ENCODE measurements at places on chromosomes 1 and 21.

GRCh38 chr1:9058465-9058864 is 11.0 kb downstream of the SLC2A5 start:
- DNase-seq, result no peak

- DNase-seq, result no peak
Observed at GRCh38 chr1:151327903-151328674, 873 bp upstream of the PI4KB start.

GRCh38 chr1:24580756-24581155 is 24.9 kb downstream of the NCMAP start:
- no peak for DNase-seq

- no peak for DNase-seq
Observed at GRCh38 chr1:162694911-162695310, 62.6 kb downstream of the DDR2 start.

- DNase-seq, result peak; percentile 34
Observed at GRCh38 chr1:67429528-67430357, 459 bp downstream of the SERBP1 start.

DNA sequence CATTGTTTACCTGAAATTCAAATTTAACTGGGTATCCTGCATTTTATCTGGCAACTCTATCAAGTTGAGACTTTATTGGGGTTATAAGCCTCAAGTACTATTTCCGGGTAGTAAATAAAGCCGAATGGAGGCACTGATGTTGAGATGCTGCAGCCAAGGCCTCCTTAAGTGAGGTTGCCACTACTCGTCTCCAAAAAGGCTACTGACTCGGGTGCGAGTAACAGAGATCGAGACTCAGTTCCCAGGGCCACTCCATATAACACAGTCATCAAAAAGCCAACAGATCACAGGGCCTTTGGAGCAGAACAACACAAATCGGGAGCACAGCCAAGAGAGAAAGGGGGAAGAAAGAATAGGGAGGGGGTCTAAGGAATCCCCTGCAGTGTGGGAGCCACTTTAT is 524 bp downstream of the COPA start:
- peak; percentile 43 for DNase-seq

- no peak for DNase-seq
Observed at GRCh38 chr1:25701030-25701785, 84.6 kb downstream of the MAN1C1 start.

DNA sequence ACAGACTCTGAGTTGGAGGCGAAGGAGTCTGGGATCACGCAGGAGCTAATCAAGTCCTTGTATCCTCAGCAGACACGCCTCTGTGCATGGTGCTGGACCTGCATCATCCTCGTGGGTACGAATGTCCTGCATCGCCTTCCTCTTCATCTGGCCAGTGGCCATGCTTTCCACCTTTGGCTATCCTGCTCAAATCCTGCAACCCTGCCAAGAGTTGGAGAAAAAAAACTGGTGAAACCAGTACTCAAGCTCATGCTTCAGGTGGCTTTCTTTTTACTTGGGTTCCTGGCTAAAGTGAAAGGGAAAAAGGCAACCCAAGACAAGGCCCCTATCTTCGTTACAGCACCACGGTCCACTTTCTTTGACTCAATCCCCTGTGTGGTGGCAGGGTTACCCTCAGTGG is 8.9 kb downstream of the SETSIP start:
- no peak for DNase-seq

DNA sequence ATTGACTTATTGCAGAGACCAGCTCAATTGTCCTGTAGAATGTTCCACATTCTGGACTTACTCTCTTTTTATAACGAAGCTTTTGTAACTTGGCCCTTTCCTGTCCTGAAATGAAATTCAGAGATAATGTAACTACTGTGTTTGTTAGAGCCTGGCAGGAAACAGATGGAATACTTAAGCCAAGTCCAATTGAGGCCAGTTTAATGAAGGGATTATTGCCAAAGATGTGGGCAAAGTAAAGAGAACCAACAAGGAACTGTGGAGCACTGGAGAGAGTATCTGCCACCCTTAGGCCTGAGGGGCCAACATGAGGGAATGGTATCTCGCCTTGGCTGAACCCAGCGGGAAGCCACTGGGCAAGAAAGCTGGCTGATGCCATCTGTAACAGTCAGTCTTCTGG is 32.9 kb downstream of the MFSD2A start:
- no peak for DNase-seq

GRCh38 chr1:94633051-94633450 is 91.5 kb upstream of the F3 start:
- DNase-seq, result no peak
